ENCODE measurements at places on chromosomes 3 and 15.

- DNase-seq = no peak
Observed at GRCh38 chr3:182592747-182593146, 200.6 kb upstream of the ATP11B start.

DNA sequence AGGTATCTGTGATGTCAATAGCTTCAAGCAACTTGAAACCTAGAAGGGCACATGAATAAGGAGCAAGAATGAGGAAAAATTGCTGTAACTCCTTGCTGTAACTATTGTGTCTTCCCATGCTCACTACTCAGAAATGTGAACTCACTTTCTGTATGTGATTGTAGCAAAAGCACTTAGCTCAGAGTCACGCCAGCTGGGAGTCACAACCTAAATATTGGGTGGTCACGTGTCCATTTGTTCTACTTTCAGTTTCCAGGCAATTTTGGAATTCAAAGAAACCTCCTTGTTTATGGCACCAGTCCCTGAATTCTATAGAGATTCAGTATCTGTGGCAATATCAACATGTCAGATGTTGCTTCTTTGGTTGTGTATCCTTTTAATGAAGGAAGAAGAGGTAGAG lies 241.6 kb upstream of the AZI2 start:
- DNase-seq = no peak

- no peak for DNase-seq
Observed at GRCh38 chr3:53791317-53791716, 54.9 kb downstream of the CHDH start.

GRCh38 chr3:55885721-55886120 lies 398.6 kb upstream of the WNT5A start:
- DNase-seq = no peak

DNA sequence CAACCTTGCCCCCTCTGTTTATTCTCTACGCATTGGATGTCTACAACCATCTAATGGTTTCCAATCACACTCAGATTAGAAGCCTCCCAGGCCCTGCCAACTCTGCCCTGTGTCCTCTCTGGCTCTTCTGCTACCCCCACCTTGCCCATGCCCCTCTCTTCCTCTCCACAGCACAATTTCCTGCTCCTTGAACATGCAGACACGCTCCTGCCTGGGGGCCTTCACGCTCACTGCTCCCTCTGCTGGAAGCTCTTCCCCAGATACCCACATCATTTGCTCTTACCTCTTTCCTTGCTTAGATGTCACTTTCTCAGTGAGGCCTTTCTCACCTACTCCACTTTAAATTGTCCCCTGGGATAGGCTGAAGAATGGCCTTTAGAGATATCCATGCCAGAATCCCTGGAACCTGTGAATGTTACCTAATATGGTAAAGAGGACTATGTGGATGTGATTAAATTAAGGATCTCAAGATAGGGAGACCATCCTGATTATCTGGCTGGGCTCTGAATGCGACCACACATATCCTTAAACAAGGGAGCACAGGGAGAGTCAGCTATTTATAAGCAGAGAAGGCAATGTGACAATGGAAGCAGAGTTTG lies 9.9 kb downstream of the KY start:
- DNase-seq = peak; percentile 64

DNA sequence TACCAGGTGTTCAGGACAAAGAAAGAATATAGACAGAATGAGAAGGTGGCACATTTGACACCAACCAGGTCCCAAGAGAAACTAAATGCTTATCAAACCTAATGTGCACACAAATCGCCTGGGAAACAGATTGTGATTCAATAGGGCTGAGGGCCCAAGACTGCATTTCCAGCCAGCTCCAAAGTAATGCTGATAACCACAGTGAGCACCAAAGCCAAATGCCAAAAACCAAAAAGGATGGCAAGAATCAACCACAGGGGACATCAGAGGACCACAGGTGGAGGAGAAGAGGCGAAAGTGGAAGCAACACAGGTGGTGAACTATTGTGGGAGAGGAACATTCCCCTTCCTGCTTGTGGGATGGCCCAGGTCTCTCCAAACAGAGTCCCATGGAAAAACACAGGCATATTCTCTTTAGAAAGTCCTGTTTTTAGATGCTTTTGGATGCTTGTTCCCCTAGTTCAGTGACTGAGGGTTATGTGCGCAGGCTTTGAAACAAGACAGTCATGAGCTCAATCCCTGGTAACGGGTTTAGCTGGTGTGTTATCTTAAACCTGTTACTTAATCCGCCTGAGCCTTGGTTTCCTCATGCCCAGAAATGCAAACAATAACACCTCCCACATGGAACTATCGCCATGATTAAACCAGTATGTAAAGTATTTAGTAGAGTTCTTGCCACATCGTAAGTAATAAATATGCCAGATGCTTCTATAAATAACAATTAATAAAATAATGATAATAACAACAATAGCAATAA lies 241.7 kb downstream of the ATP8B4 start:
- DNase-seq = no peak
